Stimulated activated CD8-positive, alpha-beta memory T cell treated with anti-CD3 and anti-CD28 coated beads, Interleukin-12 subunit alpha, Interleukin-12 subunit beta, amount 100 ng/mL, for 4 hours (primary cell): ENCODE measurements at places on chromosomes 5 and 9.

GRCh38 chr5:127256886-127257597 is 33.6 kb upstream of the MEGF10 start:
- no peak for DNase-seq

- DNase-seq, result no peak
Measured at GRCh38 chr5:140546851-140547507, 483 bp upstream of the EIF4EBP3 start.

- no peak for DNase-seq
Measured at GRCh38 chr9:12934545-12935272, 159.9 kb downstream of the LURAP1L start.

DNA sequence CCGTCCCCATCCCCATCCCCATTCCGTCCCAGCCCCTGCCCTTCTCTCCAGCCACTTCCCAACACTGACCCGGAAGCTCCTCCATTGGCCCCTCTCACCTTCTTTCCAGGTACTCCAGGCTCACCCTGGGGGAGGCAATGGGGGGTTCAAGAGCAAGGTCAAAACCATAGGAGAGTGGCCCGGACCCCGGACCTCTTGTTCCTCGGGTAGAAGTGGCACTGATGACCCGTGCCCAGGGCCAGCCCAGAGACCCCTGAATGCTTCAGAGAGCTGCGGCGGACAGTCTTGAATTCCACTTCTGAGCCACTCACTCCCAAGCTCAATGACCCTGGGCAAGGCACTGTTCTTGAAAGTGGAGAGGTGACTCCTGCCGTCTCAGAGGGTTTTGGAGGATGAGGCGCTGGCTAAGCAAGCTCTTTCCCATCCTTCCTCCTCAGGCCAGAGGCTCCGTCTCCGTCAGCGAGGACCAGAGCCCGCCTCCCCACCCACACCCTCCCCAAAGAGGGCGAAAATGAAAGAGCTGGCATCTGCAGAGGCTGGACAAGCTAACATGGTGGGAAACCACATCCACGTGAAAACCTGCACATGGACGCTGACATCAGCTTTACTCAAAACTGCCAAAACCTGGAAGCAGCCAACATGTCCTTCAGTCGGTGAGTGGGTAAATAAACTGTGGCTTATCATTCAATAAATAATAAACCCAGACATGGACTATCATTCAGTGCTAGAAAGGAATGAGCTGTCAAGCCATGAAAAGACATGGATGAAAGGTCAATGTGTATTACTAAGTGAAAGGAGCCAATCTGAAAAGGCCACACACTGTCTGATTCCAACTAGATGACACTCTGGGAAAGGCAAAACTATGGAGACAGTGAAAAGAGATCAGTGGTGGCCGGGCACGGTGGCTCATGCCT is 27.3 kb upstream of the PHYKPL start:
- no peak for DNase-seq

- DNase-seq, result no peak
Measured at GRCh38 chr5:80871541-80871961, 88.6 kb upstream of the RASGRF2 start.

- DNase-seq, result no peak
Measured at GRCh38 chr9:15231788-15232635, 75.0 kb downstream of the TTC39B start.

- no peak for DNase-seq
Measured at GRCh38 chr5:84215521-84215920, 169.2 kb downstream of the EDIL3 start.

DNA sequence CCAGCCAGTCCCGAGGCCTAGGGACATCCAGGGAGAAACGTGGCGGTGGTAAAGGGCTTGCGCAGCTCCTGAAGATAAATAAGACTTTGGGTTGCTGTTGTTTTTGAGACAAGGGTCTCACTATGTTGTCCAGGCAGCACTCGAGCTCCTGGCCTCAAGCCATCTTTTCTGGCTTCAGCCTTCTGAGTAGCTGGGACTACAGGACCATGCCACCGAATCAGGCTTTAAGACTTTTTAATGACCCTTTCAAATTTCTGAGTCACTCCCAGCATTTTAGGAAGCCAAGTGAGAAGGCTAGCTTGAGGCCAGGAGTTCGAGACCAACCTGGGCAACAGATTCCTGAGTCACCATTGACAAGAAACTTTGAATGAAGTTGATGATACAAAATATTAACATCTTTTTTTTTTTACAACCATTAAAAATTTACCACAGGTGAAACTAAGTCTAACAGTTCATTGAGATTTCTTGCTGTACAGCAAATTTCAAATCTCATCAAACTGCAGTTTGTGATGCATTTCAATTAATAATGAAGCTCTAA is 817 bp upstream of the GNE start:
- DNase-seq, result no peak

DNA sequence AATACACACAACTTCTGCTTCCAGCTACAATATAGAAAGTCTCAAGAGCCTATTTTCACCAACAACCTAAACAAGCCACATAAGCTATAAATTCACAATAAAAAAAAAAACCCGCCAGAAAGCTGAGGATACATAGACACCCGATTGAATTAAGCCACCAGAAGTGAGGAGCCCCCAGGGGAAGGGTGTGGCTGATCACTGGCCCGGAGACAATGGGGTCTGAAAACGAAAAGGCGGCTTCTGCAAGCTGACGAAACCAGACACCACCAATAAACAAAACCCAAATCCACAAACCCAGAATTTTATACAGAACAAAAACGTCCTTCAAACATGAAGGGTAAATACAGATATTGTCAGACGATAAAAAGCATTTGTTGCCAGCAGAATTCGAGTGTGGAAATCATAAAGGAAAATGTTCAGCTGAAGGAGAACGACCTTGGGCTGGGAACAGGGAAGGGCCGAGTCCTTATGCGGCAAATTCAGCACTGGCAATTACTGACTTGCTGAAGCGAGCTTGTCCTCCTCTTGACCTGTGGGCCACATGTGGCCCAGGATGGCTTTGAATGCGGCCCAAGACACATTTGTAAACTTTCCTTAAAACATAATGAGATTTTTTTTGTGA is 39.6 kb upstream of the CEP72 start:
- no peak for DNase-seq

- no peak for DNase-seq
Measured at GRCh38 chr9:123329329-123329955, 26.6 kb upstream of the CRB2 start.

- DNase-seq, result no peak
Measured at GRCh38 chr9:4356306-4356705, 56.4 kb upstream of the GLIS3 start.

- DNase-seq, result no peak
Measured at GRCh38 chr5:108521011-108521700, 139.3 kb upstream of the FBXL17 start.

DNA sequence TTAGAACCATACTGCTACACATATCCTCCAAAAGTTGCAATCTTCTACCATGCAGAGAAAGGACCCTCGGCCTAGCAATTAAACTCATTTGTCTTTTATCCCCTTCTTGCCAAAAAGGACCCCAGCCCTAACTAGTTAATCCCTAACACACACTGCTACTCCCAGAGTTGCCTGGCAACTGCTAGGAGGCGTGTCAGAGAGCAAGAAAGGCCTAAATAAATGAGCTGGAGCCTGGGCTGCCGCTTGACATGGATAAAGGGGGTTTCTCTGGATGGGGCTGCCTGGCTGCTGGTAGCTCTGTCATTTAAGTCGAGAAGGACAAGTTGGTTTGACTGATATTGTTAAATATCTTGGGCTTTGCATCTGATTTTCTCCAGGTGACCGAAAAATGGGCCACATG is 194.8 kb downstream of the CRB2 start:
- DNase-seq, result no peak

DNA sequence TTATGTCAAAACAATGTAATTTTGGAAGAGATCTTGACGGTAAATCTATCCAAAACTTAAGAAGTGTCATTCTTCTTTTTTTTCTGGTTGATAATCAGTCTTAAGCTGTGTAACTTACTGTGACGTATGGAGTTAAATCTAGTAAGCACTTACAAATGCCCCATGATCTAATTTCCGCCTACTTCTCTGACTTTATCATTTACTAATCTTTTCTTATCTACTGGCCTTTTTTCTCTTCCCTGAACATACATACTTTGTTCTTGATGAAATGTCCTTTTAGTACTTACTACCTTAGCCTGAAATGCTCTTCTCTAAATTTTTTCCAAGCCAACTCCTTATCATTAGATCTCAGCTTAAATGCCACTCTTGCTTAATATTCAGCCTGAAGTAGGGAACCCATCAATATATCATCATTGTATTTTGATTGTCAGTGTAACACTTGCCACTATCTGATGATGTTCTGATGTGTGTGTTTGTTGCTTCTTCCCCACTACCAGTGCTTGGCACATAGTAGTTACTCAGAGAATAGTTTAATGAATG is 27.6 kb downstream of the AP3S1 start:
- no peak for DNase-seq

DNA sequence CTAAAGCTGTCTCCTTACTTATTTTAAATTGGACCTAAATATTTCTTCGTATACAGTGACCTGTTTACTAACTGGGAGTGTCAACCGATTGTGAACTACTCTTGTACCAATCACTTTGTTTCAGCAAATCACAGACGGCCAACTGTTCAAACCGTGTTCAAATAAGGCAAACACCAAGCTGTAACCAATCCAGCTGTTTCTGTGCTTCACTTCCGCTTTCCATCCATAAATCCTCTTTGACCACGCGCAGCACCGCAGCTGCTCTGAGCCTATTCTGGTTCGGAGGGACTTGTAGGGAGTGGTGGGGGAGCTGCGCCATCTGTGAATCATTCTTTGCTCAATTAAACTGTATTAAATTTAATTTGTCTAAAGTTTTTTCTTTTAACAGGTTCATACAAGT is 4.8 kb upstream of the FAM240B start:
- no peak for DNase-seq

- DNase-seq, result no peak
Measured at GRCh38 chr9:14842269-14842668, 68.0 kb downstream of the FREM1 start.

DNA sequence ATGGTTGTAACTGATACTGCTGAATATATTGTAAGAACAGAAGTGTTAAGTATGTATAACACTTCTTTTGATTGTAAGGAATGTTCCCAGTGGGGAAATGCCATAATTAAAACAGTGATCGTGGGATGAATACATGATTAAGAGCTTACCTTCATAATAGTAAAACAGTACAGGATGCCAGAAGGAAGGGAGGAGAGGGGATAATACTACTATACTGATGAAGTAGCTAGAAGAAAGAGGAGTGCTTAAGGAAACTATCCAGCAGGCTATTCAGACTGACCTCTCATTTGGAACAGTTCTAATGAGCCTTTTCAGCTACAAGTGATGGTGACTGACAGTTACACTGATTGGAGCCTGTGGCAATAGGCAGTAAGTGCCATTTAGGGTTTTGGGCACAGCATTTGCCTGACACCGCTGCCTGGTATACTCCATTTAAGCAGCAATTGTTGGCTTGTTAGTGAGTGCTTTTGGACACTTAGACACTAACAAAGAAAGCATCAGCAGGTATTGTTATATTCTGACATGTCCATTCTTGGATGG is 33.8 kb upstream of the KDM4C start:
- DNase-seq, result no peak

DNA sequence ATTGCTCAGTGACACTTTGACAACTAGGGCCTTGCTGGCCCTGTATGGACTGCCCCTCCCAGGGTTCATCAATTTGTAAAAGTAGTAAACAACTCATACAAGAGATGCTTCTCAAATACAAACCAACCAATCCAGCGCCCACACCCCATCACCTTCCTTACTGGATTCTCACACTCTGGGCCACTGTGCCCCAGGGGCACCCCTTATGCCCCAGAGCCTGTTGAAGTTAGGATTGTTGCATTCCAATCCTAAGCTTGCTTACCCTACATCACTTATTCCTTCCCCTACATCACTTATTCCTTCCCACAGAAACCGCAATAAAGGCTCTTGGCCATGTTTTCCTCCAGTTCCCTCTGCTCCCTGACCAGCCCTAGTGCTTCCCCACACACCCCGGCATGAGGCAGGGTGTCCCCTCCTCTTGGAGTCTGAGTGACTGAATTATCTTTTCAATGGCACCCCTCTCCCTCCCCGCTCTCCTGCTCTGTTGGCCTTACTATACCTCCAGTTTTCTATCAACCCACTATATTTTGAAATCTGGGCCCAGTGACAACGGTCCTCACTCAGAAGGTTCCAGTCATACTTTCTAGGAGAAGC is 182.4 kb upstream of the S1PR3 start:
- DNase-seq, result no peak

- DNase-seq, result no peak
Measured at GRCh38 chr5:168123631-168124528, 167.6 kb upstream of the WWC1 start.

- no peak for DNase-seq
Measured at GRCh38 chr5:120043431-120043830, 414.1 kb downstream of the FAM170A start.

DNA sequence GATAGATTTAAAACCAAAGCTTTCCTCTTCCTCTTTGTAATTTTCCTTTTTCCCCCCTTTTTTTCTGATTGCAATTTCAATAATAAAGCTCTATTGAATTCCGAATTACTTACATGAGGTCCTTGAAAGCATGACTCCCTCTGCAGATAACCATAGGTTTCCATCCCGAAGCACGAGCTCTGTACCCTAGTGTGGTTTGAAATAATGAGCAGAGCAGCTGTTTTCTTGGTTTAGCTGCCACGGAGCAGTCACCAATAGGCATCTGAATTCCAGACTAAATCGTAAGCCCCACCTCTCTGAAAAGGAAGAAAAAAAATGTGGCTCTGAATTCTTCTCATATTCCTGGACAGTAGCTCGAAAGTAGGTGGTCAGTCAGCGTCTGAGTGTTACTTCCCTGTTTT is 18.5 kb upstream of the GNE start:
- DNase-seq, result no peak

DNA sequence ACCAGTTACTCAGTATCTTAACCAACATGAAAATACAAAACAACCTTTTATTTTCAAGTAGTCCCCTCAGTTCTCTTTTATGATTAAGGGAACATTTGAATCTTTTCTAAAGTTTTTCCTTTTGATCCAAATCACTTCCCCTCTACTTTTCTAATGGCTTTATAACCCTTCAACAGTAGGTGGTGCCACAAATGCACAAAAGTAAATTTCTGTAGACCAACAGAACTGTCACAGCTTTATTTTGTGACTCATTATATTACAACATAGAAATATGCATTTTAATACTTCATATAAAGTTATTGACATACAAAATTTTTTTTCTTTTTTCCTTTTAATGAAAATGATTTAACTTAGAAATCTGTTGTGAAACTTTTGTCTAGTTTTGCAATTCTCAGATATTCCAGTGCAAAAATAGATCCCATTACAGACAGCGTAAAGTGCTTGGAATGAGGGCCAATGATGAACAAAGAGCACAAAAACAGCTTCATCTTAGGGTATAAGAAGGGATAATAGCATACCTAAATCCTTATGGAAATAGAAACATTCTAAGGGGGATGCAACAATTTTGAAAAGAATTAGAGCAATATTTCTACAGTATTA is 17.0 kb downstream of the NIPSNAP3B start:
- DNase-seq, result no peak

GRCh38 chr5:133818031-133818431 is 150.4 kb downstream of the C5orf15 start:
- DNase-seq, result no peak

GRCh38 chr9:105554042-105554441 is 3.9 kb upstream of the FKTN start:
- DNase-seq, result no peak
